Hematopoietic multipotent progenitor cell treated with erythropoietin and hydrocortisone succinate and interleukin-3 and kit ligand, for 17 days (in vitro differentiated cells): ENCODE measurements at places on chromosomes 6 and 20.

GRCh38 chr6:131652472-131652871 is 15.4 kb downstream of the ENPP3 start:
- DNase-seq: no peak

GRCh38 chr6:144302701-144303372 is 17.7 kb downstream of the UTRN start:
- no peak for DNase-seq

GRCh38 chr6:167907837-167908681 is 81.3 kb downstream of the AFDN start:
- DNase-seq: no peak

DNA sequence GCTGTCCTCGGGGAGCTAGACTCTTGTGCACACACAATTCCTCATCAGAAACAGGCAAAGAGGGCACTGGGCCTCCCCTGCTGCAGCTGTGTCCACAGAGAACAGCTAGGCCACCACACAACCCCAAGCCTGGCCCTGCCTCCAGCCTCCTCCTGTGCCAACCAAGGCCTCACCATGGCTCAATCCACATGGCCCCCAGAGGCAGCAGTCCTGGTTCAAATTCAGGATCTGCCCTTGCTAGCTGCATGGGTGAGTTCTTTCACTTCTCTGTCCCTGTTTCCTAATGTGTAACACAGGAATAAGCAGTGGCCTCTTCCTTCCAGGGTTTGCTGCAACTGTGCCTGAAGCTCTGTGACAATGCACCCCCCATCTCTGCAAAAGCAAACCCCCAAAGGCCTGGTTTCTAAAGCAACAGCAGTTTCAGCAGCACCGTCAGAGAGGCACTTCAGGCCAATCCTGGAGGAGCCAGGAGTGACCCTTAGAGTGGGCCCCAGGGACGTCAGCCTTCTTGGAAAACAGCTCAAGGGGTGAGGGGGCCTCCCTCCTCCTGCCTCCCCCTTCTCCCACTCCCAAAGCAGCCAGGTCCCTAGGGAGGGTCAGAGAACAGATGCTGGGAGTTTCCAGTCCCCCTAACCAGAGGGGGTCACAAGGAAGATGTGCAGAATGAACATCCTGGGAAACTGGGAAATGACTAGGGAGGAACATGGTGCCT is 2.2 kb downstream of the ADISSP start:
- no peak for DNase-seq

- DNase-seq: no peak
Observed at GRCh38 chr20:40925829-40926510, 102.7 kb upstream of the TOP1 start.

- peak; percentile 48 for DNase-seq
Observed at GRCh38 chr20:62485062-62485700, 9.4 kb upstream of the GATA5 start.

DNA sequence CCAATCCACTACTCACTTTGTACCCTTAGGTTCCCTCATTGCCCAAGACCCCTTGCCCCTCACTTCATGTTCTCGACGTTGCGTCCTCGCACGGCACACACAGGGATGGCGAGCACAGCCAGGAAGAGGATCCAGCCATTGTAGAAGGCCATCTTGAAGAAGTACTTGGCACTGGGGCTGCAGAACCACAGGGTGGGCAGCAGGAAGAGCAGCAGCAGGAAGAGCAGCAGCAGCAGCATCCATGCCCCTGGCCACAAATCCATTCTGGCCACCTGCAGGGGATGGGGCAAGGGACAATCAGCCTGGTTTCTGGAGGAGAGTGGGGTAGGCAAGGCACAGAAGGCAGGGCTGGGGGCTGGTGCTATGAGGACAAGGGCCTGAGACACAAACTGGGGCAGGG is 4.7 kb downstream of the AGPAT1 start:
- DNase-seq: no peak
